Inflammatory macrophage treated with lipopolysaccharide for 4 hours (primary cell): ENCODE measurements at places on chromosomes 2 and 18.

DNA sequence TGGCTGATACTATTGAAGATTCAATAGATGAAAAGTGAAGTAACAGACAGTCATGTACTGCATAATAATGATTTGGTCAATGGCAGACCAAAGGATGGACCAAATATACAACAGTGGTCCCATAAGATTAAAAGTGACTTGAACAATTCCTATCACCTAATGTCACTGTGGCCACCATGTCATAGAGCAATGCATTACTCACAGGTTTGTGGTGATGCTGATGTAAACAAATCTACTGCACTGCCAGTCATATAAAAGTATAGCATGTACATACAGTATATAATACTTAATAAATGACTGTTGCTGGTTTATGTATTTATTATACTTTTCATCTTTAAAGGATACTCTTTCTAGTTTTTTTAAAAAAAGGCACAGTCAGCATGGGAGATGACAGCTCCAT lies 99.9 kb downstream of the USP34 start:
- no peak for DNase-seq

DNA sequence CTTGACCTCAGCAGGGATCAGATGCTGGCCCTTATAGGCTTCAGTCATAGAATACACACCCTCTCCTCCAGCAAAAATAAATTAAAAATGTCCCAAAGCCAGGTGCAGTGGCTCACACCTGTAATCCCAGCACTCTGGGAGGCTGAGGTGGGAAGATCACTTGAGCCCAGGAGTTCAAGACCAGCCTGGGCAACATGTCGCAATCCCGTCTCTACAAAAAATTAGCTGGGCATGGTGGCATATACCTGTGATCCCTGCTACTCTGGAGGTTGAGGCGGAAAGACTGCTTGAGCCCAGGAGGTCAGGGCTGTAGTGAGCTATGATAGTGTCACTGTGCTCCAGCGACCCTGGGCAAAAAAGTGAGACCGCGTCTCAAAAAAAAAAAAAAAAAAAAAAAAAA lies 4.8 kb downstream of the ITPRIPL1 start:
- no peak for DNase-seq

- no peak for DNase-seq
Measured at GRCh38 chr2:150156415-150156814, 331.1 kb downstream of the RND3 start.

DNA sequence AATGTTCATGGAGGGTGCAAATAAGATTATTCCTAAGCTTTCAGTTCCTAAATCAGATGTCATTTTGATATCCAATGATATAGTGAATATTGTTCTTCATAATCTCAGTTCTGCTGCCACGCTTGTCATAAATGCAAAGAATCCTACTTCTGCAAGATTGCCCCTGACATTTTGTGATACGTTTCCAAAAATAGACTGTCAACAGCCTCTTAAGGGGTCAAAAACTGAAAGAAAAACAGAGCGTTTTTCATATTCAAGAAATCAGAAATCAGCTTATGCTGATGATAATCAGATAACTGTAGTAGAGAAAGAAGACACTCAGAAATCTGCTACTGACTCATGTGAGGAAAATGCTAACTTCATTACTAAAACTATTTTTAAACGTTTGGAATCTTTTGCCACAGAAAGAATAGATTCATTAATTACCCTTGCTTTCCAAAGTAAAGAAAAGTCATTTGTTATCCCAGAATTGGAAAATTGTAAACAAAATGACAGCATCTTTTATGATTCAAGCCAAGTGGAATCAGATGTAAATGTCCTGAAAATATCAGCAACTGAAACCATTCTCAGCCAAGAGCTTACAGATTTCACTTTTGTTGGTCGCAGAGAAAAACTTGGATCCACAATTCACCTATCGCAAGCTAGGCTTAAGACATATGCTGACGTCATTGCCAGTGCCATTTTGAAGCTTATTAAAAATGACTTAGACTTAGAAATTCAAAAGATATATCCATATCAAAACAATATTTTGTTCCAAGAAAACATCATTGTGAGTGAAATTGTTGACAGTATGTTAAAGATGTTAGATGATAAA lies 55.1 kb downstream of the FSIP2 start:
- DNase-seq, result no peak

DNA sequence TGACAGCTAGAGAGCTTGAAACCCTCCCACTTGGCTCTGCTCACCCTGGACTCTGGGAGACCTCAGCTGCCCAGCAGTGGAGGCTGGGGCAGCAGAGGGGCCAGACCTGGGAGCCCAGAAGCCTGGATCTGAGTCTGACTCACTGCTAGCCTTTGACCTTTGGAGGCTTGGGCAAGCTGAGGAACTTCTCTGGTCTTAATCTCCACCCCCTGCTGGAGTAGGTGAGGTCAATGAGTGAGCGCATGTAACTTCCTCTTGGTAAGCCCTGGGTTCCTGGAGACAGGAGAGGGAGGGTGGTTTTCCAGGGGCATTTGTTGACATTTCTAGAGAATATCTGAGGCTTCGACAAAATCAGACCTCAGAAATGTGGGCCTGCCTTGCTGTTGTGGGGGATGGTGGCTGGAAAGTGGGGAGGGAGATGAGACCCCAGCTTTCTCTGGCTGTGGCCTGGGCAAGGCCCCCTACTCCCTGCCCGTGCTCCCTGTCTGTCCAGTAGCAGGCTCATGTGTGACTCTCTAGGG lies 73.0 kb upstream of the YWHAQ start:
- DNase-seq, result peak; percentile 97

- peak; percentile 86 for DNase-seq
Measured at GRCh38 chr18:50830544-50830943, 10.7 kb upstream of the MRO start.

GRCh38 chr2:152446213-152446612 lies 111.2 kb downstream of the FMNL2 start:
- DNase-seq, result no peak

- no peak for DNase-seq
Measured at GRCh38 chr2:232026910-232027309, 65.4 kb downstream of the DIS3L2 start.

GRCh38 chr2:159034713-159035112 lies 66.3 kb downstream of the TANC1 start:
- no peak for DNase-seq

GRCh38 chr2:20410556-20411277 lies 36.2 kb upstream of the RHOB start:
- no peak for DNase-seq

DNA sequence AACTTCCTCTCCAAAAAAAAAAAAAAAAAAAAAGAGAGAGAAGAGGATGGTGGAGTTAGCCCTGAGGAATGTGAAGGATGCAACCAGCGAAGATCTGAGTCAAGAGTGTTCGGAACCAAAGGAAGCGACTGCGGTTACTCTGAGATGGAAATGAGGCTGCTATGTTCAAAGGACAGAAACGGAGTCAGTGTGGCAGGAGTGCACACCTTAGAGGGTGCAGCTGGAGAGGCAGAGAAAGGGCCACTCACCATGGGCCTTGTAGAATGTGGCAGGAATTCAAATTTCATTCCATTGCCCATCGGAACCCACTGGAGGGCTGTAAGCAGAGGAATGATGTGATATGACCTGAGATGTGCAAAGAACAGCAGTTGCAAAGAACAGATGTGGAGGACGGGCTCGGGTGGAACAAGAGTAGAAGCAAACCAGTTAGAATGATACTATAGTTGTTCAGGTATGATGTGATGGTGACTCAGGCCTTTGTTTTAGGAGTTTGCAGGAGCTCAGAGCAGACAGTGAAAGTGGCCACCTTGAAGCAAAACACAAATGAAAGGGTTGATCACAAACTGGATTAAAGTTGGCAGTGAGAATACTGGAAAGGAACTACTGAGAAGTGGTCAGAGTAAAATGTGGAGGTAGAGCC lies 22.6 kb downstream of the ITGA6 start:
- no peak for DNase-seq

- DNase-seq, result no peak
Measured at GRCh38 chr2:102826904-102827303, 65.1 kb downstream of the TMEM182 start.

DNA sequence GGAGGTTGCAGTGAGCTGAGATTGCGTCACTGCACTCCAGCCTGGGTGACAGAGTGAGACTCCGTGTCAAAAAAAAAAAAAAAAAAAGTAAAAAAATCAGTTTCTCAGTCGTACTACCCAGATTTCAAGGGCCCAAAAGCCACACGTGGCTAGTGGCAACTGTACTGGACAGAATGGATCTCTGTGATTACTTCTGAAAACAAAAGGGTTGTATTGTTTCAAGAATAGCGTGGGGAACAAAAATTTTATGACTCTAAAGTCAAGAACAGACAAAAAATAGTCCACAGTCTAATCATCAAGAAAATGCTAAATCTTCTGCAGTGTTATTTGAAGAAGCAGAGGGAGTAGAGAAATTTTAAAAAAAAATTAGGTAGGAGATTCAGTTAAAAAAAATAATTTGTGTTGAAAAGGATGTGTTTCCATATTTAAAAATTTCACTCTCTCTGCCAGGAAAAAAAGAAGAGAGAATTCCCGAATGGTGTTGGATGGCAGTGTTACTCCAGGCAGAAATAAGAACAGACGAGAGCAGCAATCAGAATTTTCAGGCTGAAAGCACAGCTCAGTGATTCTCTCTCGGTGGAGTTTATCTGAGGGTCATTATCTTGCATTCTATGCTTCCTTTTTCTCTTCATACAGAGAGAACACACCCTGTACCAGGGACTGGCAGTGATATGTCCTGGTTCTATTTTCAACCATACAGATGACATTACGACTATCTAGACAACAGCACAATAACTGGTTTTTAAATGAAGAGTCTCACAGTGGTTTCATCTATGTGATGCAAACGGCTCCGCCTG lies 61.8 kb downstream of the CABYR start:
- no peak for DNase-seq

- DNase-seq, result no peak
Measured at GRCh38 chr2:120246546-120247300, 5.9 kb upstream of the RALB start.

DNA sequence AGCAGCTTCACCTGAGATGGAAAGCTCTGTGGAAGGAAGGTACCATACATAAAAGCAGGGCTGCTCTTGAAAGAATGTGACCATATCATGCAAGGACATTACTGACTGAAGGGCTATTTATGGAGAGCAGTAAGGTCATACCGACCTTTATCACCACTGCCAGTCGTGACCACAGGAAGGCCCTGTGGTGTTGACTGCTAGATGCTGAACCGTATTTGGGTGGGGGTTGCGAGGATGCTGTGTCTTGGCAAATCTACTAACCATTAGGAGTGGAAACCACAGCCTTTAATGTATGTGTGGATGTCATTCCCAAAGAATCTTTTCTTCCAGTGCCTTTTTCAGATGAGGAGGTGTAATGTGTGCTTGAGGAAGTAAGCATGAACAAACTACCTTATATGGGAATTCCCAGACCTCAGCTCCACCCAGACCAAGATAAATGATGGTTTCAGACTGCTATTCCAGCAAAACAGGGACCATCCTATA lies 60.8 kb downstream of the LIMS1 start:
- peak; percentile 71 for DNase-seq

GRCh38 chr2:159427048-159427447 lies 140.5 kb upstream of the WDSUB1 start:
- DNase-seq, result no peak

DNA sequence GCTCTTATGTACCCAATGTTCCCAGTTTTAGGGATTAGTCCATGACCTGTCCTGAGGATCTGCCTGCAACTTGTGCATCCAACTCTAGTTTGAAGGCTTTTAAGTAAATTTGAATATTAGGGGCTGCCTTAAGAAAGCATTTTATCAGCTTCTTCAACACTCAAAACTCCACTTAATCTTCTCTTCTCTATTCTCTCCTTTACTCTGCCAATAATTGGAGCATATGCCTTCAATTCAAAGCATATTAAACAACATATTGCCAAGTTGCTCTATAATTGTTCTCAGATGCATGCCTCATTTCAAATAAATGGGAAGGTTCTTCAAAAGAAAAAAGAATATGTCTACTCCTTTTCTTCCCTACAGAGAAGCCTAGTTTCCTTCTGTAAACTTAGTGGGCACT lies 84.8 kb upstream of the NCKAP5 start:
- DNase-seq, result no peak

DNA sequence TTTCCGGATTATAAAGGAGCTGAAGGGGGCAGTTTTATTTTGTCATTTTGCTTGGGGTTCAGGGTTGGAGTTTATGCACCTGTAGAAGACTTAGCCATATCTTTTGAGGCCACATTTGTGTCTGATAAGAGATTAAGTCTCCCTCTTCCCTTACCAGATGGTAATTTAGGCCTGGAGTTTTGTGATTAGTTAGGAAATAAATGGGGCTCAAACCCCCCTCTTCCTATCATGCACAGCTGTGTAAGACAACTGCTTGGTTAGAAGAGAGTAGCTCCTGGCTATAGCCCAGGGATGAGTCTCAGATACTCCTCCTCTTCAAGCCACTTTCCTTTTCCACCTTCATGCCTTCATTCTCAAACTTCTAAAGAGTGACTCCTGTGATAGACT lies 802 bp upstream of the SAP130 start:
- no peak for DNase-seq

DNA sequence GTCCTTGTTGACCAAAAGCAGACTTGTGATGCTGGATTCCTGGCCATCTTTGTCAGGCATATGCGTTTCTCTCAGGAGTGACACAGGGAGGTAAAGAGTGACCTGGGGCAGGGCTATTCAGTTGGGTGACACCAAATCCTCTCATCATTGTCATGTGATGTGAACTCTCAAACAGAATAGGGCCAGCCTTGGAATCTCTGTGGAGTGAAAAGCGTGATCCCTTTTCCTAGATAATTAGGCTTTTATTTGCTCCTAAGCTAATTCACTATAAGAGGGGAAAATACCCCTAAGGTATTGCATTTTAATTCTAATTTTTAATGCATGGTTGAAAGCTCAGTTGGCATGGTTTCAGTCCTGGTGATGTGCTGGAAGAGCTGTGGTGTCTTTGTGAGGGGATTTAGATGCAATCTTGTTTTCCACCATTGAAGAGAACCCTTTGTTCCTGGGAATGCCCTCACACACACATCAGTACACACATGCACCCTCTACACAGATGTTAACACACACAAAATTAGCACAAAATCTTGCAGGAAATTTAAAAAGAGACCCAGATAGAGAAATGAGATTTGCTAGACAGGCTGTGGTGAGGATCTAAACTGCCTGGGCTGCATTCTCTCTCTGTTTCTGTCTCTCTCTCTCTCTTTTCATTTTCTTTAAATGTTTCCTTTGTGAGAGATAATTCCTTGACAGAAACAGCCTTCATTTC lies 349.9 kb downstream of the TSN start:
- DNase-seq, result no peak

- DNase-seq, result no peak
Measured at GRCh38 chr2:156845806-156846558, 409.8 kb downstream of the GPD2 start.

GRCh38 chr2:160397530-160397865 lies 96.1 kb downstream of the RBMS1 start:
- DNase-seq, result no peak

DNA sequence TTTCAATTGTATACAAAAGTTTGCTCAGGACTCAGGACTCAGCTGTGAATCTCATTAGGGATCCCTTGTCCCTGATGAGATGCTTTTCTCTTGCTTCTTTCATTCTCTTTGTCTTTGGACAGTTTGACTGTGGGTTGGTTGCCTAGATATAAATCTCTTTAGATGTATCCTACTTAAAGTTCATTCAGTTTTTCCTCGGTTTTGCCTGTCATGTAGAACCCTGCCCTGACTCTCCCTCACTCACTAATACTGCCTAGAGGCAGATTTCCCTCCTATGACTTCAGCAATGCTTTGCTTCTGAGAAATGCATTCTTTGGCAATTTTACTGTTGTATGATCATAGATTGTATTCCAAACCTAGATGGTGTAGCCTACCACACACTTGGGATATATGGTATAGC lies 421.4 kb upstream of the TCF4 start:
- DNase-seq, result no peak

- DNase-seq, result peak; percentile 94
Measured at GRCh38 chr2:191637182-191638078, 40.5 kb upstream of the NABP1 start.

- DNase-seq, result no peak
Measured at GRCh38 chr2:21288739-21289520, 165.2 kb downstream of the TDRD15 start.
